GM03348 (cell line): ENCODE measurements at places on chromosomes 11 and 22.
A peak's percentile ranks its signal among the peaks of the same experiment; 100 is the strongest.

GRCh38 chr11:134181707-134182106 lies 42.1 kb downstream of the NCAPD3 start:
- DNase-seq: peak; percentile 67

GRCh38 chr11:27471589-27472397 lies 797 bp downstream of the LGR4 start:
- peak; percentile 59 for DNase-seq

DNA sequence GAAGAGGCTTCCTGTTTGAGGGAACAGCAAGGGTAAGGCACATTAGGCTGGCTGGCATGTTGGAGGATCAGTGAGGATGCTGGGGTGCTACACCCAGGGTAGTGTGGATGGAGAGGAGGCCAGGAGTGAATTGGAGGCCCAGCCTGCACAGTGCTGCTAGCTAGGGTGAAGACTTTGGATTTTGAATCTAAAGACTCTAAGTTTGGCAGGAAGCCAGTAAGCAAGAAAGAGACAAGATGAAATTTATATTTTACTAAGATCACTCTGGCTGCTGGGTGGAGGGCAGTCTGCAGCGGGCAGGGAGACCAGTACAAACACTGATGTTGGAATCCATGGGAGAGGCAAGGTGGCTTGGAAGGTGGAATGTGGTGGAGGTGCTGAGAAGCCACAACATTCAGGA lies 43.6 kb downstream of the TSPAN18 start:
- DNase-seq: no peak

DNA sequence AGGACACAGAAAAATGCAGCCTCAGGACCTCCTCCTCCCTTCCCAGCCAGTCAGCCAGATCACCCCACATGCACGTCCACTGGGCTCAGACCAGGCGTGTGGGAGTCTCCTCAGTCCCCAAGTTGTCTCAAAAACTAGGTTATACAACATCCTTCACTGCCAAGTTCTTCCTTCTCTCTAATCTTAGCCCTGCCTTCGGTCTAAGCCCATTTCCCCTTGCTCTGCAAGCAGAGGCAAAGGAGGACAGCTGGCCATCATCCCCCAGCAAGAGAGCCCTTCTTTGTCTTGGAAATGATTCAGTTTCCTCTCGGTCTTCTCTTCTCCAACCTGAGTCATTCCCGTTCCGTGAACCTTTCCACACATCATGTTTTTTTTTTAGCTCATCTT lies 14.0 kb upstream of the NRGN start:
- peak; percentile 38 for DNase-seq

DNA sequence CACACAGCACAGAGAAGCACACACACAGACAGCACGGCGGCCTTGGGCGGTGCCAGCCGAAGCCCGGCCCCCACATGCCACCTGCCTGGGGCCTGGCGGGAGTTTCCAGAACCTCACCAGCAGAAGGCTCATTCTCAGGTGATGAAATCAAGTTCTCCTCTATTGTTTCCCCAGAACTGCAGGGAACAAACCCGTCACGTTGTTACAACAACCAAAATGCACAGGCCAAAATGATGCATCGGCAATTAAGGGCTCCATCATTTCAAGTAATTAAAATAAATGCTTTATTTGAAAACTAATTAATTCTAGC lies 30.8 kb downstream of the GNB1L start:
- no peak for DNase-seq

DNA sequence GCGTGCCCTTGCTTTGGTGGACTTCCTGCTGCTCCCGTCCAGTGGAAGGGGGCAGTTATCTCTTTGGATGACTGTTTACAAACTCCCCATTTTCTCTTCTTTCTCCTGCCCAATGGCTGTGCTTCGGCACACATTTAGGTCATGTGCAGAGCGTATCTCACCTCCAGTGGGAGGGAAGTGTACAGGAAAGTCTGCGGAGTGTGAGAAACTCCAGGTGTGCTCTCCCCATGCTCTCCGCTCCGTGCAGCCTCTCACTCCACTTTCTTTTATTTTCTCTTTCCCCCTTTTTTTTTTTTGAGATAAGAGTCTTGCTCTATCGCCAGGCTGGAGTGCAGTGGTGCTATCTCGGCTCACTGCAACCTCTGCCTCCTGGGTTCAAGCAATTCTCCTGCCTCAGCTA lies 11.9 kb upstream of the TEF start:
- DNase-seq: no peak

- no peak for DNase-seq
Measured at GRCh38 chr11:128484172-128484571, 103.2 kb downstream of the ETS1 start.

GRCh38 chr11:70072861-70073755 lies 5.0 kb upstream of the ANO1 start:
- no peak for DNase-seq

DNA sequence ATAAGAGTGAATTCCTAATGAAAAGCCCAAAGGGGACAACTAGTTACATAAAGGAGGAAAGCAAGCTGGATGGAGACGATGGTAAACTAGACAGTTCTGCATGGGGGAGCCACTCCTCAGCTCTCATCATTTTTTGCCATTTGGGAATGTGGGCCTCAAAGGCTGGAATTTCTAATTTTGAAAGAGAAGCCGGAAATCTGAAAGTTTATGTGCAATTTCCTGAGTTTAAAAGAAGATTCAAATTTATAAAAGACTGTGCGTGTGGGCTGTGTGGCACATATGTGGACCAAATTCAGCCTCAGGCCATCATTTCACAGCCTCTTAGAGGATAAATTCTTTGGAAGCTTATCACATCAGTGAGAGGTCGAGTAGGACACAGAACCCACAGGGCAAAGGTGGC lies 18.3 kb upstream of the CRY2 start:
- DNase-seq: no peak

GRCh38 chr11:8339592-8340022 lies 75.9 kb upstream of the LMO1 start:
- no peak for DNase-seq

DNA sequence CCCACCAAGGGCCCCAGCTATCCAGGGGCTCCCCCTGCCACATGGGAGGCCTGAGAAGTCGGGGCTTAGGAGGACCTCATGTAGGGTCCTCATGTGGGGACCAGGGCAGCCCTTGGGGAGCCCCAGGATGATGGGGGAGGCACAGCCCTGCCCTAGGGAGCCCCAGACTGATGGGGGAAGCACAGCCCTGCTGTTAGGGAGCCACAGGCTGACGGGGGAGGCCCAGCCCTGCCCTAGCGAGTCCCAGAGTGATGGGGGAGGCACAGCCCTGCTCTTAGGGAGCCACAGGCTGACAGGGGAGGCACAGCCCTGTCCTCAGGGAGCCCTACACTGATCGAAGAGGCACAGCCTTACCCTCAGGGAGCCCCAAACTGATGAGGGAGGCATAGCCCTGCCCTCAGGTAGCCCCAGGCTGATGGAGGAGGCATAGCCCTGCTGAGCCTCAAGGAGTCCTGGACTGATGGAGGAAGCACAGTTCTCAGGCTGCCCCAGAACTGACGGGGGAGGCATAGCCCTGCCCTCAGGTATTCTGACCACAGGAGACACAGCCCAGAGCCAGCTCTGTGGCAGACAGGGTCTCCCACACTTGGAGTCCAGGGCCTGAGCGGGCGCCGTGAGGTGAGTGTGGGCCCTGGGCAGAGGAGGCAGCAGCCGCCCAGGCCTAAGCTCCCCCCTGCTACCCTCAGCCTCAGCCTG lies 10.8 kb downstream of the PRR33 start:
- DNase-seq: no peak

DNA sequence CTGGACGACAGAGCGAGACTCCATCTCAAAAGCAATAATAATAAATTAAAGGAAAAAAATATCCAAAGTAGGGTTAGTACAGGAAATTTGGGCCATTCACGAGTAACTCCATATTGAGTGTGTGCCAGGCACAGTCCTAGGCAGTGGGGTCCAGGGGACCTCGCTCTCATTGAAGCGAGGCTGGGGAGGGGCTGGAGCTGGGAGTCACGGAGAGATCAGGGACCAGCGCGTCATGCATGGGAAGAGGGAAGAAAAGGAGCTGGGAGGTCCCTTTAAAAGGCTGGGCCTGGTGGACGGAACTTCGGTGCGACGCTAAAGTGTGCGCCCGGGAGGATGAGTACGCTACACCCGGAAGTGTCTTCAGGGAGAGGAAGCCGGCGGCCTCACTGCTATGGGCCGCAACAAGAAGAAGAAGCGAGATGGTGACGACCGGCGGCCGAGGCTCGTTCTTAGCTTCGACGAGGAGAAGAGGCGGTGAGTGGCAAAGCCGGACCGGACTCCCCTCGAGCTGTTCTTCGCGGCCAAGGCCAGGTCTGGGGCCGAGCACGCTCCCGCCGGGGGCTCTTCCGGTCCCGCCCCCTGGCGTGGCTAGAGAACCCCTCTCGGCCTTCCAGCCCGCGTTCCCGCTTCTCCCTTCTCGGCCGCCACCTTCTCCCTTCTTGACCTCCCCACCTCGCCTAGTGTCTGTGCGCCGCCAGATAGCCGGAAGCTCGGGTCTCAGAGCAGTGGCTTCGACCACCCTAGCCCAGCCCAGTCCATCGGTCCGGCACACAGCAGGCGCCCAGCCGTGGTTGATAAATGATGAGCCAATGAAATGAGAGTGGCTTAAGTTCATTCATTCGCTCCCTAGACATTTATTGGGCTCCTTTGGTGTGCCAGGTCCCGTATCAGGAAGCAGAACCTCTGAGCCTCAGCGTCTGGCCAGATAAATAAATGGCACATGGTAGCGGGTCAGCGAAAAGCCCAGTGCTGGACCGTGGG lies at the start of gene NOL12:
Gene NOL12, plus strand, starts transcription at position 342 of the 981 bp plus-strand sequence. Its CDS starts 50 bp downstream, at position 392.
- DNase-seq: peak; percentile 90

DNA sequence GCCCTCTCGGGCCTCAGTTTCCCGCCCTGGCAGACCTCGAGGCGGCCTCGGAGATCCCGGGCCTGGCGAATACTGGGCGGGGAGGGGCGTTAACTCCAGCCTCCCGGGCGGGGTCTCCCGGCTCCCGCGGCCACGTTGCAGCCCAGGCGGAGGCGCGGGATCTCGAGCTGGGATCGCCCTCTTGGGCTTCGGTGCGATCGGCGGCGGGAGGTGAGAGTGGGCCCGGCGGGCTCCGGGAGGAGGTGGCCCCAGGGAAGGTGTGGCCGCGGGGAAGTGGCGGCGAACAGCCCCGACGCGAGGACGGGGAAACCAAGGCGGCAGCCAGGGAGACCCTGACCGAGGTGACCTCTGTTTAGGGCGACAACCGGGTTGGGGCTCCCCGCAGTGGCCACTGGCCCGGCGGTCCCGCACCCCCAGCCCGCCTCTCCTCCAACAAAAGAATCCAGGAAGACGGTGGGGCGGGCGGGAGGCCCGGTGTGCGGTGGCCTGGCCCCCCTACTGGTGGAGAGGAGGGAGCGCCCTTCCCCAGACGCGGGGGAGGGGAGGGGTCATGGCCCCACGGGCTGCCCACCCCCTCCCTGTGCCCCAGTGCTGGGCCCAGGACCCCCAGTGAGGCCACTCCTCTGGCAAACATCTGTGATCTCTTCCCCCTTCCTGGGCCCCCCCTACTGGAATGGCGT lies at the start of gene PHETA2:
Gene PHETA2, plus strand, starts transcription at position 117 of the 680 bp plus-strand sequence. CDS start 3,046 bp downstream, outside the sequence.
- DNase-seq: peak; percentile 83

GRCh38 chr11:95465887-95466286 lies 234.9 kb upstream of the SESN3 start:
- DNase-seq: no peak

GRCh38 chr22:40196628-40197360 lies 19.1 kb downstream of the TNRC6B start:
- DNase-seq: peak; percentile 84

DNA sequence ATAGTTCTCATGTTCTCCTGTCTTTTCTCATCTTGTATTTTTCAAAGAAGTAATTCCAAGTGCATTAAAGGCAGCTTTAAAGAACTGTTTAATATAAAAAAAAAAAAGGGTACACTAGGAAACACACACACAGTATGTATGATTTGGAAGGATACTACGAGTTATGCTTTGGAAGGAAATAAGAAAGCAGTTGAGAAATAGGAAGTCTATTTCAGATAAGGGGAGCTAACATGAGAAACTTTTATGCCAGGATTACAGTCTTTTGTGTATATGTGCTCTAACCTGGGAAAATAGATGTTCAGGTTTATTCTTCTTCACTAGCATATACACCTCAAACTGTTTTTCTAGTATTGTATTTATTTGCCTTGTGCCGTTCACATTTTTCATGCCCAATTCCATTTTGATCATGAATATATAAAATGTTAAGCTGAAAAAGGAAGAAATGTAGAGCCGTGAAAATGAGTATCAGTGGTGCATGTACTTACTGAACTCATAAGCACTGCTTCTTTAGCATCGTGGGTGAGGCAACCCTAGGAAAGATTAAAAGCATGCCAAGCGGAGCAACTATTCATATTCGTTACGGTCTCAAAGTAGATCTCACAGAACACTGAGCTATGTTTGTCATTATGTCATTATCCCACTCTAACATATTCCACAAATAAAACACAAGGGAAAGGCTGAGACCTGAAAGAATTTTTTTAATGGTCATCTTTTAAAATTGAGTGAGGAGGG lies 59.6 kb downstream of the GUCY1A2 start:
- DNase-seq: no peak

DNA sequence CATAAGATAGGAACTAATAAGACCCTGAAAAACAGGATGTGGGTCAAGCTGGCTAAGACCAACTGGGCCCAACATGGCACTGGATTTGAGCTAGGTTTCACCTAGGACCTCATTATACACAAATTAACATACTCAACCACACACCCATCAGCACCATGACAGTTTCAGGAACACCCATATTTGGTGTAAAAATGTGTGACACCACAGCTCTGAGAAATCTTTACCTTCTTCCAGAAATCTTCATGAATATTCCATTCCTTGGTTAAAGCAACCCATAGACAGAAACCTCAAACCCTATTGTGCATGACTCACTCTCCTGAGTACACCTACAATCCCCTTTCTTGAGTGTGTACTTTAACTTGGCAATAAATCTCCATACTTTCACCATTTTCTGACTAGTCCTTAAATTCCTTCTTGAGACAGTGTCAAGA lies 378.8 kb downstream of the DYNC2H1 start:
- DNase-seq: no peak

- DNase-seq: peak; percentile 66
Measured at GRCh38 chr11:94602430-94603372, 35.5 kb downstream of the PIWIL4 start.

- DNase-seq: no peak
Measured at GRCh38 chr11:1333860-1334259, 24.4 kb upstream of the TOLLIP start.

DNA sequence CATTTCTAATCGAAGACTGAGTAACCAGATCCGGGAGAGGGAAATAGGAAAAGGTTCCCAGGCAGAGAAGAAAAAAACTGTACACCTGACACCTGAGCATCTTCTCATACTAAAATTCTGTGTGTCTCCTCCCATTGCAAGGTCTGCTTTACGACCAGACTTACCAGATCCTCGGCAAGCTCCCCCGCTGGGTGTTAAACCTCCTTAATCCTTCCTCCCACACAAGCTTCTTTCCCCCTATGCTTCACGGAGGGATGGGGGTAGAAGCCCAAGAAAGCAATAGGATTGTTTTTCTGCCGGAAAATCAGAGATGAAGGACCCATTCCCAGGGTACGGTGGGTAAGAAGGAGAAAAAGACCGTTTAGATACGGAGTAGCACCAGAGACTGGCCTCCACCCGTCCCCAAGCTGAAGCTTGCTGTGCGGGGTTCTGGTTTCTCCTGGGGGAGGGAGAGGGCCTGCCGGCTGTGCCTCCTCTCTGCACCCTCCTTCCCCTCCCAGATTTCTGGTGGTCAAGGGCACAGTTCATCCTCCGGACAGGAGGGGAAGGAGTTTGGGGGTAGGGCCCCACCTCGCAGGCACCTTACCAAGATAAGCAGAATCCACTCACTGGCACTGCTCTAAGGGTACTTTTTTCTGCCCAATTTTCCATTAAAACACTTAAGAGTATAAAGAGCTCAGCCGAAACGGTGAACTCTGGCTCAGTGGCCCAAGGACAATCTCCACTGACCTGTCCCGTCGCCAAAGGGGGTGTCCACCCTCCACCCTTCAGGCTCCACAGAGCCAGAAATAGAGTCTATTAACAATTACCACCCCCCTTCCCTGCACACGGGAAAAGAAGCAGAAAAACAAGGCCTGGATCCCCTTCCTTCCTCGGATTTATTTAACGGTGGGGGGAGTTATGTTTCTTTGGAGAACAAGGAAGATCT lies 1.2 kb downstream of the TOB2 start:
- peak; percentile 22 for DNase-seq
